ENCODE measurements at places on chromosomes 13 and 19.

- no peak for DNase-seq
Observed at GRCh38 chr13:113350065-113350937, 13.6 kb downstream of the GRTP1 start.

DNA sequence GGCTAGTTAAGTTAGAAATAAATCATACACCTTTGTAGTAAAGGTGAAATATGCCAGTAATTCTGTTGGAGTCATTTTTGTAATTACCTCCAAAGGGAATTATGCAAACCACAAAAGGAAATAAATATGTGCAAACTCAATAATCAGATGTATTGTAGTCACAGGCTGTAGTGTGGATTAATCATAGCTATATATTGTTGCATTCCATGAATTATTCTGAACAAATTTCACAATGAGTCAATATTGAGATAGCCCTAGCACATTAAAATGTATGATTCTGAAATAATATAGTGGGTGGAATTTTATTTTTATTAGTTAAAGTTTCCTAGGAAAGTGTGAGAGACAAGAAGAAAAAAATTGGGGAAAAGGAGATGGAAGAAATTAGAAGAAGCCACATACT lies 790.5 kb upstream of the PCDH20 start:
- DNase-seq: no peak

GRCh38 chr13:77333594-77333993 lies 6.7 kb upstream of the MYCBP2 start:
- DNase-seq: no peak

- DNase-seq: no peak
Observed at GRCh38 chr13:45289936-45290563, 50.9 kb downstream of the TPT1 start.

DNA sequence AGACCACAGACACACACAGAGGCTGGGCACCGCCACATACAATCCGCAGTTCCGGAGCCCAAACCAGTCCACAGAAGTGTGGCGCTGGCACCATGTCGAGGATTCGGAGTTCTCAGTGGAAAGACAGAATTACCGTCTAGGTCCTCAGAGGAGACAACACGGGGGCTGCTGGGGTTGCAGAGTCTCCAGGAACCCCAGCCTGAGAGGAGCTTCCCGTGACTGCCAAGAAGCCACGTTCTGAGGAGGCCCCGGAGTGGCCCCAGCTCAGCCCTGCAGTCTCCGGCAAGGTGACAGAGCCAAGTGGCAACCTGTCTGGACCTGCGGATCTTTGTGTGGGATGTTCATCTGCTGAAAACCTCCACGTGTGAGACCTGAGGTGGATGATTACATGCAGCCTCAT lies 7.3 kb upstream of the ADPRHL1 start:
- no peak for DNase-seq

DNA sequence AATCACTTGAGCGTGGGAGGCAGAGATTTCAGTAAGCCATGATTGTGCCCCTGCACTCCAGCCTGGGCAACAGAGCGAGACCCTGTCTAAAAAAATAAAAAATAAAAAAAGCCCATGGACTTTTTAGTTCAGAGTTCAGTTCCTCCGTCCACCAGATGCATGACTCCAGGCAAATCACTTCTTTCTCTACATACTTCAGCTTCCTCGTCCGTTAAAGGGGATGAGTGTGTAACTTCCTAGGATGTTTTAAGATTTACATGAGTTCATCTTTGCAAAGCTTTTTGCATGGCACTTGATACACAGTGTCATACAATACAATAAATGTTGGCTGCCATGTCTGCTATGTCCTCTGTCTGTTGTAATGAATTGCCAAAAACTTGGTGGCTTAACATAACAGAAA lies 10.0 kb upstream of the FFAR2 start:
- DNase-seq: no peak

GRCh38 chr13:101514100-101514499 lies 61.6 kb downstream of the ITGBL1 start:
- DNase-seq: no peak

DNA sequence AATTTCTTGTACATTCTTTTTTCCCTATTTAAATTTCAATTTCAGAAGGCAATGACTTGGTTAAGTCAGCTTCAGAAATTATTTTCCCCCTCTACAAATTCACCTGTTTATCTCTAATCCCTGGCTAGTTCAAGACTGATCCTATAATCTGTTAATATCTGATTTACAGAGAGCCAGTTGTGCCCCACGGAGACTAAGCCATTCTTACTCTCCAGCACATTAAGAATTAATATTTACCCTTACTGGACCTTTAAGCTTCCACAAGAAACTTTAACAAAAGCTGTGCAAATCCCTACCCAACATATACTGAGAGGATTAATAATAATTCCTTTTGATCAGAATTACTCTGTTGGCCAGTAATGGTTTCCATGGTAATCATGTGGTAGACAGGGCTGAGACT lies 786.2 kb downstream of the PCDH9 start:
- no peak for DNase-seq

DNA sequence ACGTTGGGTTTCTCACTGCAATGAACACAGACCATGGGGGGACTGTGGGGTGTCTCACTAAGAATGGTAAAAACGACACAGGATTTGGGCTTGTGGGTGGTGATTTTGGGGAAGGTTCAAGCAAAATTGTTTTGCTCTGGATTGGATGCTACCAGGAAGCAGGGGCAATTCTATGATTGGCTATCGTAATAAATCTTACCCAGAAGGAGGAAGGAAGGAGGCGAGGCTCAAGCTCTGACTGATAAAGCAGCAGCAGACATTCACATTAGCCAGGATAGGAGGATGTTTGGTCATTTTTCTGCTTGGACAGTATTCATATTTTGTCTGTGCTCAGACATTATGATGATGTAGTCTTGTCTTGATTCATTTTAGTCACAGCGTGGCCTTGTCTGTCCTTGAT lies 1.5 kb downstream of the ZNF576 start:
- DNase-seq: no peak

DNA sequence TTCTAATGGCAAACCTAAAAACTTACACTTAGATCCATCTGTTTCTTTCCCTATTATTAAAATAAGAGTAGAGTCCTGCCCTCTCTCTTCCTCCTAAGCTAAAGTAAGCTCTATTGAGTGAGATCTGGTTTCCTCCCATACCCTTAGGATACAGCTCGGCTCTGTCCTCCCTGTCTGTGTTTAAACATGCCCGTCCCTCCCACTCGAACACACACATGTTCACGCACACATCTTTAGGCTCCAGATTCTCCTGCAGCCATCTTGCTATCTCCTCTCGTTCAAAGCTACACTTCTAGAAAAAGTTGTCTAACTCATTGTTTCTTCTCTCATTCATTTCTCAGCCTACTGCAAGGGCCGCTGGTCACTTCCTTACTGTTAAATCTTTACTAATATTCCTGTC lies 15.1 kb upstream of the CEBPG start:
- DNase-seq: no peak

- no peak for DNase-seq
Observed at GRCh38 chr13:99380921-99381645, 73.9 kb upstream of the GPR183 start.

DNA sequence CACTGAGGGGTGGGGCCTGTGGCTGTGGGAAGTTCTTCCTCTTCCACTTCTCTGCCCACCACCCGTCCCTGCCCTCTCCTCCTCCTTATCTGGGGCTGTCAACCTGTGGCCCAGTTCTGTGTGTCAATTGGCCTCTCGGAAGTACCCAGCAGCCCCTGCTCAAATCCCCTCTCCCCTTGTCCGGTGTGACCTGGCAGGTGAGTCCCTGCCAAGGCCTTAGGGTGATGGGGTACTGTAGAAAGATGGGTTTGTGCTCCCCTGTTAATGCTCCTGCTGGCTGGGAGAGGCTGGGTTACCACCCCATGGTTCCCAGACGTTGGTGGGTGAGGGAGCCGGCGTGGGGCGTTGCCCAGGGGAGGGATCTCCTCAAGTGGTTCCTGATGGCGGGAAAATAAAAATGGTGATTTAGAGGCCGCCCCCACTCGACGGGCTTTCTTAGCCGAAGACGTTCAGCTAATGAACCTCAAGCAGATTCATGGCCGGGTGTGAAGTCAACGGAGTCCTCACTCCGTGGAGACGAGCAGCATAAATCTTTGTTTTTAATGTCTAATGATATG lies 141.2 kb downstream of the URI1 start:
- DNase-seq: no peak

GRCh38 chr13:111049791-111050538 lies 65.1 kb upstream of the ARHGEF7 start:
- DNase-seq: peak; percentile 51

GRCh38 chr13:32316028-32316339 lies 676 bp downstream of the BRCA2 start:
- no peak for DNase-seq
